Activated T-cell treated with anti-CD3 and anti-CD28 coated beads, Interleukin-2, amount 50 U/mL, for 72 hours (primary cell): ENCODE measurements at places on chromosomes 6 and 20.

DNA sequence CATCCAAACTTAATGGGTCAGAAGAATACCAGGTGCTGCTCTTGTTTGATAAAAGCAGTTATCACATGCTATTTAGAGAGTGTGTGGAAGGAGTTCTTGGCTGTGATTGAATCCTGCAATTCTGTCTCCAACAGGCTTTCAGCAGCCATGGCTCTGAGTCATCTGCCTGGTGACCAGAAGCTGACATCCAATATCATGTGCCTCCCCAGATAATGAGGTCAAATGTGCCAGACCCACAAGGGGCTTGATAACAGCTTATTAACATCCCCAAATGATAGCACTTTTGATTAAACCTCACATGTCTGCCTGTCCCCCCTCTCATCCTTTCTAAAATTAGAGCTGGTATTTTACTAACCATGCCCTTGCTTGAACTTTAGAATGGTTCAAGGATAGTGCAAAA lies 175.7 kb upstream of the PLN start:
- DNase-seq: no peak

DNA sequence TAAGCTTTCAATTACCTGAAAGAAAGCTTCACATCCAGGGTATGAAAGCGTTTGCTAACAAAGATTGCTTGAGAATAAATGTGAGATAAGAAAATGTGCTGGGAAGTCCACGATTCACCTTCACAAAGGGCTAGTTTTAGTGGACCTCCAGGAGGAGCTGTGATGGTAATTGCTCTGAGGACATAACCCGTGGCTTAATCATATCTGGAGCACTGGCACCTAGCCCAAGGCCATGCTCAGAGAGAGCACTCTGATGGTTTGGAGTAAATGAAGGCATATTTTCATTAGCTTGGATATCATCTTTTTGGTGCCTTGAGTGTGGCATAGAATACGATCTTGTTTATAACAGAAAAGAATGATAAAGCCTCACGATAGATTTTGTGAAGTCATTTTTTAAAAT lies 46.9 kb upstream of the BACH2 start:
- DNase-seq: no peak

DNA sequence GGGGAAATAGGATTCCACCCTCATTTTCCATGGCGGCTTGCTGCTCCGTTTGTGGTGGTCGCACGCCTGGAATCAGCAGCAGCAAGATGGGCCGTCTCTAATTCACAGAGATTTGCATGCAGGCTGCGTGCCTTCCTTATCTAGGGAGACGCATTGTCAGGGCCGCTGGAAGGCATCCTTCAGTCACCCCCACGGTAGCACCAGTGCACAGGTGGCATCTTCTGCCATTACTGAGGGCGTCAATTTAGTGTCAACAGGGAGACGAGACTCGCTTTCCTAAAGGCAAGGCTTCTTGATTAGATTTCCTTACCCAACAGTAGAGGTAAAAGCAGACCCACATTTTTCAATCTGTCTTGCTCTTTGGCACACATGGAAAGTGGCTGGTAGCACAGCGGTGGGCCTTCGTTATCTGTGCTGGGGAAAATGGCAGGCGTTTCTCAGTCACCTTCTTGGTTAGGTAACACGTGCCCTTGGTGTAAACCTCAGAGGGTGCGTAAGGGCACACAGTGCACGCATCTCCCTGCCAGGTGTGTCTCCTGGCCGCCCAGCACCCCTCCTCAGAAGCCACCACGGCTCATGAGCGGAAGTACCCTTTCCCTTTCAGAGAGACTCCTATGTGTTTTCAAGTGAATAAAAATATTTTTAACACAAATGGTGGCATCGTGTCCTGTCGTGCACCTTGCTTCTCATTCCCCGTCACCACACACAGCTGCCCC lies 27.3 kb upstream of the VSTM2L start:
- DNase-seq: no peak

DNA sequence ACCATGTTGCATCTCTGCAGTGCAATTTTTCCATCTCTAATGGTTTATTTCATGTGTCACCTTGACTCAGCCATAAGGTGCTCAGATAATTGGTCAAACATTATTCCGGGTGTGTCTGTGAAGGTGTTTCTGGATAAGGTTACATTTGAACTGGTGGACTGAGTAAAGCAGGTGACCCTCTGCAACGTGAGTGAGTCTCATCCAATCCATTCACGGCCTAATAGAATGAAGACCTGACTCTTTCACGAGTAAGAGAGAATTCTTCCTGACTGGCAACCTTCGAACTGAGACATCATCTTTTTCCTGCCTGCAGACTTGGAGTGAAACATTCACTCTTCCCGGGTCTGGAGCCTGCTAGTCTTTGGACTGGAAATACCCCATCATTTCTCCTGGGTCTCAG lies 77.1 kb upstream of the SLC22A23 start:
- no peak for DNase-seq

DNA sequence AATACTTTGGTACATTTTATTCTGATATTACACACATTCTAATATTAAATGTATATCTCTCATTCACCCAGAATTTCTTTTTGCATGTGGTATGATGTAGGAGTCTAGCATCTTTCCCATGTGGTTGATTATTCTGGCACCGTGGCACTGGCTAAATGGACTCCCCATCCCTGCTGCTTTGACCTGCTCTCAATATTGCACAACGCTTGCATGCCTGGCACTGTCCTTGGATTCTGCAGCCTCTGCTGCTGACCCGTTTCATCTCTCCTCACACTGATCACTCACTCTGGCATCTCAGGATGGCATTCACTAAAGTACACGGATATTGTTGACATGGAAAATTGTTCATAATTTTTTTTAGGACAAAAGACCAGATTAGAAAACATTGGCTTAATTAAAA lies 11.5 kb upstream of the DACT2 start:
- no peak for DNase-seq

DNA sequence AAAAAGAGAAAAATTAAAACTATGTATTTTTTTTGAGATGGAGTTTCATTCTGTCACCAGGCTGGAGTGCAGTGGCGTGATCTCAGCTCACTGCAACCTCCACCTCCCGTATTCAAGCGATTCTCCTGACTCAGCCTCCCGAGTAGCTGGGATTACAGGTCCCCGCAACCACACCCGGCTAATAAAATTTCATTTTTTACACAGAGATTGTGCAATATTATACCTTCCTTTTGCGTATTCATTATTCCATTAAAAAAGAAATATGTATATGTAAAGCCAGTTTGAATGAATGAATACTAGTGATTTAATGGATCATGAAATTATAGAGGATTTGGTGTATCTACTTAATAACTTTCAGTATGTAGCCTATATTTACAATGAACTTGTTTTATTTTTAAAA lies 38.2 kb upstream of the CTAGE9 start:
- DNase-seq: no peak

DNA sequence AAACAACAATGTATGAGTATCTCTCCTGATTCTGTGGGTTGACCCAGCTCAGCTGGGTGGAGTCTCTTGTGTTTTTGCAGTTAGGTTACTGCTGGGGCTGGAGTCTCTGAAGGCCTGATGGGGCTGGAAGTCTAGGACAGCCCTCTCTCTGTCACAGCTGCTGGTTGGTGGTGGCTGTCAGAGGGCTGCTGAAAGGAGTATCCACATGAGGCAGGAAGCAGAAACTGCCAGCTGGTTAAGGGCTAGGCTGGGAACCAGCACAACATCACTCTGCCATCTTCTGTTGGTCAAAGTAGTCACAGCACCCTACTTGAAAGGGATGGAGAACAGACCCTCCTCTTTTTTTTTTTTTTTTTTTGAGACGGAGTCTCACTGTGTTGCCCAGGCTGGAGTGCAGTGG lies 10.0 kb upstream of the PACSIN1 start:
- no peak for DNase-seq

DNA sequence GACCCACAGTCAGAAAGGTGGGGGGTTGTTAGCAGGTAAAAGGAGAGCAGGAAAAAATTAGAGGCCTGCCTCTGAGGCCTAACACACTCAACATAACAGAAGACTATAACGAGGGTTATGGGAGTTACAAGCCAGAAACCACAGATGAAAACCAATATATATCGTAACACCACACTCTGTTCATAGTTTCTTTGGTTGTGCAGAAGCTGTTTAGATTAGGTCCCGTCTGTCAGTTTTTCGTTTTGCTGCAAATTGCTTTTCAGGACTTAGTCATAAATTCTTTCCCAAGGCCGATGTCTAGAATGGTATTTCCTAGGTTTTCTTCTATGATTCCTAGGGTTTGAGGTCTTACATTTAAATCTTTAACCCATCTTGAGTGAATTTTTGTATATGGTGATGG lies 3.7 kb upstream of the MAP3K5 start:
- DNase-seq: no peak

GRCh38 chr20:8321001-8321400 lies 188.9 kb downstream of the PLCB1 start:
- no peak for DNase-seq

DNA sequence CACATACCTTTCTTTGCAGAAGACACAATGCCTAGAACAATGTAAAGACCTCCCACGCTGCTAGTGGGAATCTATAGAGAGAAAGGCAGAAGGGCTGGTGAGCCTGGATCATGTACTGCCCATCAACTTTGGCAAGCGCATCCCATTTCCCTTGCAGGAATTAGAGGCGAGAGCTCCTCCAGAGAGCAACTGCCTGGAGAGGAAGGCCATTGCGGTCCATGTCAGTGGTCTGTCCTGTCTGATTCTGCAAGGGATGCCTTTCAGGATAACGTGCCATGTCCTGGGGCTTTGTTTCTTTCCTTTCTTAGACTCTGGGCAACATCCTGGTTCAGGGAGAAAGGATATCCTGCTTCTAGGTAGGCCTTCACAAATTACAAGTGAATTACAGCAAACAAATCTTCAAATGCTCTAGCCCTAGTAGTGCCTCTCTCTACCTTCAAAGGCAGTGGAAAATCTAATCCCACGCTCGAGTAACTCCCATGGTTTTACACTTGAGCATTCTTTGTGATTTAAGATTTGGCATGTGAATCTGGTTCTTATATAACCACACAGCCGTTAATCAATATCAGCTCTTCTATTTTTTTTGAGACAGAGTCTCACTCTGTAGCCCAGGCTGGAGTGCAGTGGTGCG lies 38.5 kb downstream of the GCNT2 start:
- DNase-seq: no peak

DNA sequence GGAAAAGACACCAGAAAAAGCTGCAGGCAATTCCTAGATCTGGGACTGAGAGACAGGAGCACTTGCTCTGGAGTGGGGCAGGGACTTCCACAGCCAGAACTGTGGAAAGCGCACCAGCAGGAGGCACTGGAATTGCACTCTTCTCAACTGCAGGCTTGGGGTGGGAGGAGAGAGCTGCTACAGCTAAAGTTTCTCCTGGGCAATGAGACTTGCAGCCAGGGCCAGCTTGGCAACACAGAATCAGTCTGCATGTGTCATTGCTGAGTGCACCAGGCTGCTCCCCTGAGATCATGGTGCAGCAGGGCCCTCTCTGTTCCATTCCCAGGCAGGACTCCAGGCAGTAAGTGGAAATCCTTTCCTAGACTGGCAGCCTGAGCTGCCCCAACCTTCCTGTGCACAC lies 145.8 kb downstream of the INSM1 start:
- DNase-seq: no peak

DNA sequence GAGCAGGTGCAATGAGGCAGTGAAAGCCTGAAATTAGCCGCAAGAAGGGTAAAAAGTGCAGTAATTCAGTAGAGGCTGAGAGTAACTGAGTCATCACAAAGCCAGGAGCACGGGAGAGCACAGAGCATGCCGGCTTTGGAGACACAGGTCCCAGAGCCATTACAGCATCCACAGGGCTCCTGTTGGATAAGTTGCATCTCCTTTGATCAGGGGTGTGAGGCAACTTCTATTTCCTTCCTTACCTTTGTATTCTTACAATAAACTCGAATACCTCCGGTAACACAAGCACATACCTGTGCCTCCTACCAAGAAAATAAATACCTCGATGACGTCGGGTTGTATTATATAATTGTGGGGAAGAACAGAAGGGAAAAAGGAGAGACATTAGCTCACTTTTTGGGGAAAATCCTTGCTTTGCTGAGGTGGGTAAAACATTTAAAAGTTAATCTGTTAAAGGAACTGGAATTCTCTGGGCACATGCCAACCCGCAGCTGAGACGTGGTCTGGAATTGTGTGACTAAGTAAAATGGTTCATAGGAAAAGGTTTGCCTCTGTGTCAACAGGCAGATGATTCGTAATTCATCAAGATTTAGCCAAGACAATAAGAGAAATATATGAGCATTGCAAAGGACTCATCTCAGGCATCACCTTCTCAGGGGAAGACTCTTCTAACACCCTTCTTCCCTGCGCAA lies 360.7 kb upstream of the ZFP64 start:
- DNase-seq: no peak

DNA sequence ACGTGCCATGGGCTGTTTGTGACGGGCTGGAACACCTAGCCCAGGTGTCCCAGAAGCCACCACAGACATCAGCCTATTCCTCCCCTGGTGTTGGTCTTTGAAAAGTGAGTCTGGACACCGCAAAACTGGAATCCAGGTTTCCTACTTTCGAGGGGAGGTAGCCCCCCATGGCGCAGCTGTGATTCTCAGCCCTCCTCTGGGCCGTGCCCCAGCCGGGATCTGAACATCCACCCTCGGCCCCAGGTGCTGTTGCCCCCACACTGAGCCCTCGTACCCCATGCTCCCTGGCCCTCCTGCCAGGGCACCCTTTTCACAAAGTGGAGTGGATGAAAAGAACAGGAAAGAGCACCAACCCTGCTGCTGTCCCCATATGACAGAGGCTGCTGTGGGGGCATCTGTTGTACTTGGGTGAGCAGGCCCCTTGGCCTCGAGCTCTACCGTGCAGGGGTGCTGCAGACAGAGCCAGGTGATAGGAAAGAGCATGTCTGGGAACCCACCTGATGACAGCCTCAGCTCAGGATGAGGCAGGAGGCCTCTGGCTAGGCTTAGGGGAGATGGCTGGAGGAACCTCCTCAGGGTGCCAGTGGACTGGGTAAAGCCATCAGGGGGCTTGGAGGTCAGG lies 18.8 kb upstream of the MAS1L start:
- DNase-seq: no peak

DNA sequence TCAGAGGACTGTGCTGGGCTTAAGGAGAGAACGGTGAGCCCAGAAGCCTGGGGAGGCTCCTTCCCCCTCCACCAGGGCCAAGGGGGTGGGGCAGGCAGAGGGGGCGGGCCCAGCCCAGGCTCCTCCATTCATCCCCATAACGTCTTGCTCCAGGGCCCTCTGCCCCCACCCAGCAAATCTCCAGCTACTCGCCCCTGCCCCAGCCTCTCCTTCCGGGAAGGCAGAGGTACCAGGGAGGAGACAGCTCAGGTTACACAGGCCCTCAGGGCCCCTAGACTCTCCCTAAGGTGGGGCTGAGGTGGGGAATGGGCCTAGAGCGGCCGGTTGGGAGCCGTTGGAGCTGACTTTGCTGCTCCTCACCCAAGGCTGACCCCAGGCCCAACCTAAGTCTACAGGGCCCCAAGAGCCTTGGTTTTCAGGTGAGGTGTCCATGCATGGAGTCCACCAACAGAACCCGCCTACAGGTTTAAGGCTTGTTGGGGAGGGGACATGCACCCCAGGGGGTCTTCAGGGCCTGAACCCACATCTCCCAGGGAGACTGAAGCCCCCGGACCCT lies 1.2 kb downstream of the LAMA5 start:
- DNase-seq: no peak

GRCh38 chr6:139422105-139423036 lies 47.9 kb upstream of the CITED2 start:
- DNase-seq: no peak

- no peak for DNase-seq
Observed at GRCh38 chr6:36949636-36950035, 4.9 kb upstream of the PI16 start.

GRCh38 chr20:13525225-13525940 lies 113.3 kb downstream of the TASP1 start:
- no peak for DNase-seq
